ENCODE measurements at places on chromosomes 5 and 9. TPM values are rescaled to one million over a fixed set of nuclear protein-coding genes. Genes with fewer than 3 reads are reported as not detected.

- DNase-seq, result no peak
- no peaks in the 10 kb centered on the region for H3K27me3 ChIP-seq
- H3K4me1 ChIP-seq, result peaks cover 4% of the 10 kb centered on the region
- no peak overlapping the region for H3K4me3 ChIP-seq
- no peak overlapping the region for H3K27ac ChIP-seq
- no peaks in the 10 kb centered on the region for H3K36me3 ChIP-seq
Observed at GRCh38 chr9:76534026-76534425, 75.0 kb downstream of the GCNT1 start.

DNA sequence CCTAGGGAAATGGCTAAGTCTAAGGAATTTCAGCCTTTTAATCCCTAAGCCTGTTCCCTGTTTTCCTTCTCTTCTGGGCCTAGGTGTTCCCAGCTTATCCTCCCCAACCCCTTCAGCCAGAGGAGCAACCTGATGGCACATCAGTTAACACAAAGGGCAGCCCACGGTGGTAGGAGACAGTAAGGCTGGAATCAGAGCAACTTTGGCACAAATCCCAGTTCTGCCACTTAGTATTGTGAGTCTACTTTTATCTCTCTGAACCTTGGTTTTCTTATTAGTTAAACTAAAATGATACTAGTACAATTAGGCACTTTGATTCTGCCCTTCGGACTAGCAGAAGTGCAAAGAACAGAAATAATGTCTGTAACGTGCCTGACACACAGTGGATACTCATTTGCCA is 246.8 kb downstream of the SAXO1 start:
- H3K4me3 ChIP-seq, result no peak overlapping the region
- H3K27ac ChIP-seq, result no peak overlapping the region

DNA sequence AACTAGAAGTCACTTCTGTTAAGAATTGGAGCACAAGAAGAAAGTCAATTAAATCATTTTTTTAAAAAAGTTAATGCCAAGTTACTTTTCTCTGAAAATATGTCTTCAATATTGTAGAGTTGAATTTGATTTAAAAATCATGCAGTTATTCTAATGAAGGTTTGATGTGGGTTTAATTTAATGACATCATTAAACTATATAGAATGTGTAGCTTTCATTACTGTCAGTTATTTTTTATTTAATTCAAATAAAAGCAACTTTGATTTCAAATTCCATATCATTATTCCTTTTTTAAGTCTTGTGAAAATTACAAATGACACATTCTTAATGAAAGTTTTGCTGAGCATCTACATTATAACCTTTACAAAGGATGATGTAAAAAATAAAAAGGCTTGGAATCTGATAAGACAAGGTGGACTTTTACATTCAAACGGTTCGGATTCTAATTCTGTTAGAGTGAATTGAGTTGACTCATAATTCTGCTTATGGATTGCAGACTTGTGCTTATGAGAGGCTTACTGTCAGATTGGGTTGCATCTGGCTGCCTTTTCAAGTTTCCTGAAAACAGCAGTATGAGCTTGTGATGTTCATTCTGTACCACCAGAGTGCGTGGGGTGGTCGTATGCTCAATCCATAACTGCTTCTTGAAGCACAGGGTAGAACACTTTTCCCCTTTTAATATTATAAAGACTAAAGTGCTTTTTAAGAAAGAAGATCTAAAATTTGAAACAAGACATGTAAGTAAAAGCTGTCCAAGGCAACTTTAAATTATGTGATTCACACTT is 253.0 kb upstream of the ARRDC3 start:
- peaks cover 9% of the 10 kb centered on the region for H3K4me1 ChIP-seq
- H3K4me3 ChIP-seq, result no peak overlapping the region
- H3K27me3 ChIP-seq, result no peaks in the 10 kb centered on the region
- peak; percentile 15 for DNase-seq
- H3K27ac ChIP-seq, result no peak overlapping the region
- H3K36me3 ChIP-seq, result no peaks in the 10 kb centered on the region

GRCh38 chr5:53416144-53416738 is 64.2 kb upstream of the FST start:
- H3K4me3 ChIP-seq, result no peak overlapping the region
- DNase-seq, result no peak
- no peak overlapping the region for H3K27ac ChIP-seq
- H3K27me3 ChIP-seq, result no peaks in the 10 kb centered on the region
- H3K36me3 ChIP-seq, result no peaks in the 10 kb centered on the region

DNA sequence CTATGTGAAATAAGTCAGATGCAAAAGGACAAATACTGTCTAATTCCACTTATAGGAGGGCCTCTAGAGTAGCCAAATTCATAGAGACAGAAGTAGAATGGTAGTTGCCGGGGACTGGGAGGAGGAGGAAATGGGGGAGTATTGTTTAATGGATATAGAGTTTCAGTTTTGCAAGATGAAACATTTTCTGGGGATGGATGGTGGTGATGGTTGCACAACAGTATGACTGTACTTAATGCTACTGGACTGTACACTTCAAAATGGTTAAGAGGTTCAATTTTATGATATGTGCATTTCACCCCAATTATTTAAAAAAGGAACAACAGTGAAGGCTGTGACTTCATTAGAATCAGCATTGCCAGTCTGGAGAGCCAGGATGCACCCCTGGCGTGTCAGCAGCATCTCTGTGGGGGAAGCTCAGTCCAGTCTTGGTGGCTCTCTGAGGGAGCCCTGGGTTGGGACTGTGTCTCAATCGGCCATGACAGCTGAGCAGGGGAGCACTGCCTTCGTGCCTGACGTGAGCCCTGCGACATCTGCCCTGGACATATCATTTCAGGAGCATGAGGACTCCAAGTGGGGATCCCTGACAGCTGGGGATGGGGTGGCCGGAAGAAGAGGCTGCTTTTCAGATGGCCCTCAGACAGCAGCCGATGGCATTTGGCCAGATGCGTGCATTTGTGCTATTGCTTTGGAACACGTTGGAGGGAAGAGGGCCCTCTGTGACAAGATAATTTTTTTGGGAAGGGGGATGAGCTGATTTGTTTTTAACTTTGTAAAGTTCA is 130.8 kb upstream of the STC2 start:
- H3K27ac ChIP-seq, result no peak overlapping the region
- H3K27me3 ChIP-seq, result no peaks in the 10 kb centered on the region
- H3K36me3 ChIP-seq, result no peaks in the 10 kb centered on the region
- H3K4me1 ChIP-seq, result no peaks in the 10 kb centered on the region

DNA sequence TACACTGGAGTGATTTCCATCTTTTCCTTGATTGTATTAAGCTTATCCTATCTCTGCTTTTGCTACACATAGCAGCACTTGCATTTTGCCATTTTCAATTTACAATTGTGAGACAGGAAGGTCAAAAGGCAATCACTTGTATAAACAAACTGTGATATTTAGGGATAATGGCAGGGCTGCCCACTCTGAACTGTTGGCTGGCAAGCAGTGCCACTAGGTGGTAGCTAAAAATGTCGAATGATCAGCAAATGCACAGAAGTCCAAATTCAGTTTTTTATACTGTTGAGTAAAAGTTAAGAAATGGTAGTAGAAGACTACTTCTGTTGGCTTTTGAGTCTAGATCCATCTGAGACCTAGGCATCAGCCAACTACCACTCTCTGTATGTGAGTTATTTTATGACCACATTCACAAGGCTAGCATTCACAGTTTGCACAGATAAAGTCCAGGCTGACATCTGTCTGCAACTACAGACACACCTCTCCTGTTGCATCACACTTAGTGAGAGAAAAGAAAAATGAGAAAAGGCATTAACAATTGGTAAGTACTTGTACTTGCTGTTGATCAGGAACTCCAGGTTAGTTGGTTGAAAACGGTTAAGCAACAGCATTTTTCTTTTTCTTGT is 108.8 kb upstream of the ASTN2 start:
- no peaks in the 10 kb centered on the region for H3K36me3 ChIP-seq
- DNase-seq, result no peak
- H3K4me1 ChIP-seq, result no peaks in the 10 kb centered on the region
- H3K4me3 ChIP-seq, result no peak overlapping the region

DNA sequence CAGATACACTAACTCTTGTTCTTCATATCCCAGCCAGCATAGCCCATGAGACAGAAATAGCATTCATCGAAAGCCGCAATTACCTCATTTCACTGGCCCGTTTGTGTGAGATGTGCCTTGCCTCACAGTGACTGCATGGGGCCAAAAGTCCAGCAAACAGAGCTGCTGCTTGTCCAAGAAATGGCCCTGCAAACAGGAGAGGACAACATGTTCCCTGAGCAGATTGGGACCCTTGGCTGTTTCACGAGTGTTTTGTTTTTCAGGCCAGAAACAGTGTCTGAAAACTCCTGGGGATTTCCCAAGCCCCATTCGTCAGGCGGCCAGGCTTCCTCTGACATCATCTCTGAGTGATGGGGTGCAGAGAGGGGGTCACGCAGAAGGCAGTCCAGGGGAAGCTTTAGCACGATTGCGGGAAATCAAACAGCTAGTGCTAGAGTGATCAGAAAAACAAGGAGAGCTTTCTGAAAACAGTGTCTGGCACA is 503.6 kb upstream of the PAPPA start:
- H3K36me3 ChIP-seq, result no peaks in the 10 kb centered on the region
- no peaks in the 10 kb centered on the region for H3K4me1 ChIP-seq
- no peak overlapping the region for H3K27ac ChIP-seq
- DNase-seq, result no peak
- H3K4me3 ChIP-seq, result no peak overlapping the region

- no peaks in the 10 kb centered on the region for H3K27me3 ChIP-seq
- H3K36me3 ChIP-seq, result no peaks in the 10 kb centered on the region
- no peak overlapping the region for H3K27ac ChIP-seq
- no peak for DNase-seq
Observed at GRCh38 chr5:104909803-104910202, 1347.2 kb upstream of the NUDT12 start.

The GABRA6 gene
- total RNA-seq, result not detected

GRCh38 chr9:126877418-126877817 is 17.0 kb downstream of the ZBTB34 start:
- H3K27ac ChIP-seq, result no peak overlapping the region
- peaks cover 2% of the 10 kb centered on the region for H3K4me1 ChIP-seq
- H3K27me3 ChIP-seq, result no peaks in the 10 kb centered on the region
- no peak for DNase-seq
- no peak overlapping the region for H3K4me3 ChIP-seq
- H3K36me3 ChIP-seq, result no peaks in the 10 kb centered on the region

The HAVCR2 gene
- total RNA-seq, result 0.19 TPM

The ENTPD2 gene
- not detected for total RNA-seq

GRCh38 chr5:102375272-102375671 is 79.2 kb upstream of the SLCO4C1 start:
- no peak for DNase-seq
- H3K27me3 ChIP-seq, result no peaks in the 10 kb centered on the region
- H3K4me3 ChIP-seq, result no peak overlapping the region
- H3K36me3 ChIP-seq, result no peaks in the 10 kb centered on the region

DNA sequence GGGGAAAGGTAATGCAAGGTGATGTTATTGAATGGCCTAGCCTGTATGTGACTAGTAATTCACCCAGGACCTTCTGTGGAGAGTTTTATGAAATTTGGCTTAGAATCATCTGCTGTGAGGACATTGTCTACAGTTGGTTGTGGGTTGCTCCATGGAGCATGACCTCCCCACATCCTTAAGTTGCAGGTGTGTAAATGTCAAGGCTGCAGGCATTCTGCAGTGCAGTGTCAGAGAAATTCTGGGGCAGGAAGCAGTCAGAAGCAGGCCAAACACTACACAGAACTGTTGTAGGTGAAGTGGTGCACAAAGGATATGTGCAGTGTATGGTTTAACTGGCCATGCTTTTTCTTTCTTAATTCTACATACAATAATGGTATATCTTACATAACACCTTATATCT is 588.3 kb downstream of the EBF1 start:
- peaks cover 7% of the 10 kb centered on the region for H3K4me1 ChIP-seq
- no peak for DNase-seq
- no peak overlapping the region for H3K27ac ChIP-seq
- peaks cover 6% of the 10 kb centered on the region for H3K36me3 ChIP-seq
- no peak overlapping the region for H3K4me3 ChIP-seq

DNA sequence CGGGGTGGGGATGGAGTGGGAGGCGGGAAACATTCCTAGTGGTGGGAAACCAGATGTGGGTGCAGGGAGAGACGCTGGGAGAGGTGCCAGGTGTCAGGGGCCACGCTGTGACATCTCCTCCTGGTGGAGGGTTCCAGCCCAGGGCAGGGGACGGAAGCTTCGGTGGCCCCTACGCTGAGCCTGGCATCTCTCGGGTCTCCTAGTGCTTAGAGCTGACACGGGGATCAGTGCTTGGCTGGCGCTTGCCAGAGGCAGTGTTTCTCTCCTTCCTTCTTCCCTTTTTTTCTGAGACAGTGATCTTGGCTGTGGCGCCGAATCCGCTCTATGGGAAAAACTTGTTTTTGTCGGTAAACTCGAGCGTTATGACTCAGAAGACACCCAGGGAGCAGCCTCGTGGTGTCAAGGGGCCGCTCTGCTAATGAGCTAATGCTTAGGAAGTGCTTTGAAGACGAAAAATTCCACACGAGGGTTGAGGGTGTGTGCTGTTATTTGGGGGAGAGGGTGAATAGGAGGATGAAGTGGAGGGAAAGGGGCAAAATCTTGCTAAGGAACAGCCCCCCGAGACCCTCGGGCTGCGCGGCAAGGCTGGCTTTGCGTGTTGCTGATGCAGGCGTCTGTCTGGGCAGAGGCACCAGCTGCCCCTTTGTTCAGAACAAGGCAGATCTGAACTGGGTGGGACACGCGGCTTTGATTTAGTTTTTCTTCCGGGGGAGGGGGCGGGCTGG is 20.4 kb upstream of the IER5L start:
- DNase-seq, result no peak
- H3K4me1 ChIP-seq, result peaks cover 2% of the 10 kb centered on the region
- H3K4me3 ChIP-seq, result no peak overlapping the region
- H3K36me3 ChIP-seq, result no peaks in the 10 kb centered on the region
- H3K27ac ChIP-seq, result no peak overlapping the region

GRCh38 chr5:10932426-10932825 is 171.4 kb upstream of the DAP start:
- no peak overlapping the region for H3K27ac ChIP-seq
- no peaks in the 10 kb centered on the region for H3K36me3 ChIP-seq
- H3K4me1 ChIP-seq, result peaks cover 14% of the 10 kb centered on the region
- no peak overlapping the region for H3K4me3 ChIP-seq

DNA sequence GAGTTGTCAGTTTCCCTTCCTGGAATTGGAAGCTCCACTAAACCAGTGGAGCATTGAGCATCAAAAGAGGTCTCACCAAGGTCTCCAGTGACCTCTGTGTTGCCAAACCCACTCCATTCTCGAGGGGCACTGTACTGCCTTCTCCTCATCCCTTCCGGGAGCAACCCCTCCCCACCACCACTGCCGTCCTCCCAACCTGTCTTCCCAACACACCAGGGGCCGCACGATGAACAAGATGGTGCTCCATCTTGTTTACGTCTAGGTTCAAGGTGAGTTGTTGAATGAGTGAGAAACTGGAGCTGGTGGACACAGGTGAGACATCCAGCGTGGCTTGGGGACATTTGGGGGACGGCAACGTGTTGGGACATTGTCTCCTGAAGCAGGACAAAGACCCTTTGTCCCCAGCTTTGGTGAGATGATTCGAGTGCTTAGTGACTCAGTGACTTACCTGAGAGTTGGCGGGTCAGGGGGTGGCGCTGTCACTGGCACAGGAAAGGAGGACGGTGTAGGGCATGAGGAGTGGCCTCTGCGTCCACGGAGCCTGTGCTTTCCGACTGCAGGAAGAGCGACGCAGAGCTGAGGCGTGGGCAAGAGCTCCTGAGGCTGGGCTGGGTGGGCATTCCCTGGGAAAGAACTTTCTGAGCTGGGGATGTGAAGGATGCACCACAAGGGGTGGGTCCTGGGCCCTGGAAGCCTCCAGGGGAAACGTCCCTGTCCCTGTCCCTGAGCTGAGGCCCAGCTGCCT is 44.8 kb upstream of the RNU6ATAC start:
- H3K4me3 ChIP-seq, result no peak overlapping the region
- no peaks in the 10 kb centered on the region for H3K36me3 ChIP-seq
- DNase-seq, result no peak
- no peak overlapping the region for H3K27ac ChIP-seq
- H3K27me3 ChIP-seq, result no peaks in the 10 kb centered on the region
